ENCODE measurements at places on chromosomes 13 and 19.
A peak's percentile ranks its signal among the peaks of the same experiment; 100 is the strongest.

GRCh38 chr19:27740396-27740795 is 1472.6 kb downstream of the UQCRFS1 start:
- no peak for DNase-seq

DNA sequence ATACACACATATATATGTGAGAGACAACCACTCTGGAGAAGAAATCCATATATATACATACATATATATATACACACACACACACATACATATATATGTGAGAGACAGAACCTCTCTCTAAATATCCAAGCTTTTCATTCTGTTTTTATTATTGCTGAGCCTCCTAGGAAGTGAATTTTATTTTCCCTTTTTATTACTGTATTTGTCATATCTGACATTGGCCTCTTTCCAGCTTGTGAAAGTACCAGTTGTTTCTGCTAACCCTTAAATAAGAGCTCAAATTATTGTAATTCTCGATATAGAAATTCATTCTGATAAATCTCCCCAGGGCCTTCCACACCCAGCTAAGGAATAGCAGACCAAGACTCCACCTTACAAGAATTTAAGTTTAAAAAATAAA is 81.0 kb downstream of the NUFIP1 start:
- no peak for DNase-seq

DNA sequence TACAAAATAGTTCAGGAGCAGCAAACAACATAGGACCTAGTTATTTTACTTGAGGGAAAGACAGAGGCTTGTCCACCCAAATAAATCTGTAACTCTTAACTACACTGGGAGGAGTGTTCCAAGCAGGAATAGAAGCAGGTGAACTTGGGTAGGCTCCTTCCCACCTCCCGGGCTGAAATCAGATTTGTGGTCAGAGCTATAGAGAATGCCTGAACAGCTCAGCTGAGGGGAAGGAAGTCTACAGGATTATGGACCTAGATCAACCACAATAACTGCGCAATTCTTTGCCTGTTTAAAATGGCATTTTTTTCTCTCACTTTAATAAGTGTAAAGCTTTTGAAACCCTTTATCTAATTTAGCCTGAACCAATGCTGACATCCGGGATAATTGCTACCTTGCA is 73.5 kb upstream of the IRS2 start:
- DNase-seq, result no peak

DNA sequence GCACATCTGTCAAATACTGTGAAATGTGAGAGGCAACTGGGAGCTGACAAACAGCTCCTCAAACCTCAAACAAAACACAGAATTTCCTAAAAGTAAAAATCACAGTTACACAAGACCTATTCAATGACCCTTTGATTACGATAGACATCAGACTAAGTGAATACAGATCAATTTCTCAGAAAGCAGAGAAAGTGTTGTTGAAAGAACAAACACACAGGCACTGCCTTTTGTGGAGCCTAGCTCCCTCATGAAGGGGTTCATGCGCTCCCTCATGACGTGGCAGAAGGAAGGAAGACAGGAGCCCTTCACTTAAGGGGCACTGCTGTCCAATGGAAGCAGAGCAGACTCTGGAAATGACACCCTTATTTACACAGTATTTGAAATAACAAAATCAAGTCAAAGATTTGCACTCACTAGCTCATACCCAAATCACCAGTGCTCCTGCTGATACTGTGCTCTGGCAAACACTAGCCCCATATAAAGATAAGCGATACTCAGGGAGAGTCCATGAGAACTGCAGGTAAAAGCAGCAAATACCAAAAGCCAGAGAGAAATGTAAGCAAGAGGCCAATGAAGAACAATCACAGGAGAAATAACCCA is 144.9 kb downstream of the KLF12 start:
- DNase-seq, result no peak

- DNase-seq, result no peak
Measured at GRCh38 chr13:47672245-47673008, 328.6 kb downstream of the SUCLA2 start.

DNA sequence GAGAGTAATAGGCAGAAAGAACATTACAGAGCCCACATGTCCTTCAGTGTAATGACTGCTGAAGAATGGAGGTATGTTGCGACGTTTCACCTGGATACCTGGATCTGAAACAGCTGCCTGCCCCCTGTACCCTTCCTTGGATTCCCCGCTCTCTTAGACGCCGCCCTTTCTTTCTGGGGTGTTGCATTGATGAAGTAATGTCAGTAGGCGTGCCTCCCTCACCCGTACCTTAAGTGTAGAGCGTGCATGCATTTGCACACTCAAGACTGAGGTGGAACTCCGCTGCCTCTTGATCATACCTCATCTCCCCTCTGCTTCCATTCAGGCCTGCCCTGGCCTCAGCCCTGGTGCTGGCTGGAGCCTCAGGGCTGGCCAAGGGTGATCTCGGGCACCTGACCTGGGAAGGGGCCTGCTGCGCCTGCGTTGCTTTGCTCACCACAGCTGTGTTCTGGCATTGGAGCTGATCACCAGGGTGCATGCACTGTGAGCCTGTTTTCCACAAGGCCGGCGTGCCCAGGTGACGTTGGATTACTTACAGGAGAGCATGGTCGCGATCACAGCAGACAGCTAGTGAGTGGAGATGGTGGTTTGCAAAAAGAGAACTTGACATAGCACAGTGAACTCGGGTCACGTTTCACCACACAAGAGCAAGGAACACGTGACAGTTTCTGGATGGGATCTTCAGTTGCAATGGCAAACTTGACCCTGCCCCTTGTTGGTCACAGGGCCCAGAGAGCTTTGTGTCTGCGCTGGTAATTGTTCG is 99.0 kb downstream of the ARHGEF7 start:
- no peak for DNase-seq

DNA sequence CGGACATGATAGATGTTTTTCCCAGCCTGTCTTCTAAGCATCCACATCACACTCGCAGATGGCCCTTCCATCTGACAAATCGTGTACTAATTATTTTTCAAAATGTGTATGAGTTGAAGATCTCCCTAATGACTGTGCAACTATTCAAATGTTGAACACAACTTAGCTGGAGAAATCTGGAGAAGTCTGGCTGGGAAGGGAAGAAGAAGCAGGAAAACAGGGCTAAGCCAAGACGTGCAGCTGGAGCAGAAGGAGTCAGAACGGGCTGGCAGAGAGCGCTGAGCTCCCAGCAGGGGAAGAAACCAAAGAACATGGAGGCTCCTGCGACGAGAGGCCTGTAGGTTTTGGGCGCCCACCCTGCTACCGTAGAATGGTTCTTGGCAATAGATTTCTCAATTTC is 13.2 kb upstream of the LATS2 start:
- DNase-seq, result no peak

DNA sequence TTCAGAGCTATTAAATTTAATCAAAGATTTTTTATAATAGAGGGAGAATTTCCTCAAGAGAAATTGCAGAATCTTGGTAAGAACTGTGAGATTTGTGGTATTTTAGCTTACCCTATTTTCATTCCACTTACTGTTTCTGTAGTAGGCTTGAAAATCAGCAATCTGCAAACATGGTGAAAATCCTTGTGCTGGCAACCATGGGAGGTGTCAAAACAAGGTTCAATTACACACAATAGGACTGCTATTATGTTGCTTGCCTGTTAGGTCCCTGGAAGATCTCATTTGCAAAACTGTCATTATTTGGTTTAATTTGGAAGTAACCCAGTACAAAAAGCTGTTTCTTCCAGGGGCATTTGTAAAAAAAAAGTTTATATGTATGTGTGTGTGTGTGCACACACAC is 662.8 kb upstream of the SLITRK6 start:
- no peak for DNase-seq

DNA sequence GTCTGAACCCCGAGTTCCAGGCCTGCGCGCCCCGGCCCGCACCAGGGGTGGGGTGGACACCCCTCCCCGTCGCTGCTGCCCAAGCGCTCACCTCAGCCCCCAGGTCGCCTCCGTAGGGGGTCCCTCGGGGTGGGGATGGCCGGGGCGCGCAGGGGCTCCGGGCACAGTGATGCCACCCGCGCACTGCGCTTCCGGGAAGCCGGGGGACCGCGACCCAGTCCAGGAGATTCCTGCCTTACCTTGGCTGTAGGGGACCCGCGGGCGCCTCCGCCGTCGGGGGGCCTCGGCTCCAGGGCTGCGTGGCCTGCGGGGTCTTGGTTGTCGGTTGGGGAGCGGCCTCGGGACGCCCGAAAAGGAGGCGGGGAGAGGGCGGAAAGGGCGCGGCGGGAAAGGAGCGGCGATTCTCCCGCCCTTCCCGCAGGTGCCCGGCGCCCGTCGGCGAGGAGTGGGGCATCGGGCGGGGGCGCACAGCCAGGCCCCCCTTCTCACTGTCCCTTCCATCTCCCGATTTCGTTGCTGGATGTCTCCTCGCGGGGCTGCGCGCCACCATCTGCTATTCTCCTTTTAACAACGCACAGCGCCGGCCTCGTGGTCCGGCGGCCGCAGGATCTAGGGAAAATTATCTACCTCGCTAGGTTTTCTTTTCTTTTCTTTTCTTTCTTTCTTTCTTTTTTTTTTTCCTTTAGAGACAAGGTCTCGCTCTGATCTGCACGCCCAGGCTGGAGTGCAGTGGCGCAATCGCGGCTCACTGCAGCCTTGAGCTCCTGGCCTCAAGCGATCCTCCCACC is at the start of gene KEAP1:
TSS of gene KEAP1 (minus strand) at position 355 of the 788 bp plus-strand sequence. CDS start 3,323 bp downstream, outside the sequence.
- peak; percentile 32 for DNase-seq

- DNase-seq, result no peak
Measured at GRCh38 chr13:35512271-35512920, 35.9 kb upstream of the MAB21L1 start.

DNA sequence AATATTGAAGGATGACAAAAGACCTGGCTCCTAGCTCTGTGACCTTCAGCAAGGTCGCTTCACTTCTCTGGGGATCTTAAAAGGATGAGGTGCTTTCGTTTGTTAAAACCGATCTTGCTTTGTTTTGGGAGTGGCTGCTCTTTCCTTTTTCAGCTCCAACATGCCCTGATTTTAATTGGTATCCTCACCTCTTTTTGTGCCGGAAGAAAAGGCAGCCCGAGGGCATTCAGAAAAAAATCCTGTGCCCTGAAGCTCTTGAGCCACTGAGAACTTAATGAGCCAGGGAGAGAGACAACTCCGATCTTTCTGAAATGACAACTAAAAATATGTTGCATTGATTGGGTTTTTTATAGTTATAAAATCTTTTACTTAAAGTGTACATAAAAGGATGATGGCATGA is 19.4 kb downstream of the CLDN10 start:
- DNase-seq, result no peak

- DNase-seq, result no peak
Measured at GRCh38 chr13:114072421-114072820, 60.0 kb downstream of the RASA3 start.

- no peak for DNase-seq
Measured at GRCh38 chr19:13633522-13633922, 127.2 kb upstream of the CACNA1A start.

GRCh38 chr13:97367016-97367822 is 66.8 kb upstream of the RAP2A start:
- DNase-seq, result no peak

DNA sequence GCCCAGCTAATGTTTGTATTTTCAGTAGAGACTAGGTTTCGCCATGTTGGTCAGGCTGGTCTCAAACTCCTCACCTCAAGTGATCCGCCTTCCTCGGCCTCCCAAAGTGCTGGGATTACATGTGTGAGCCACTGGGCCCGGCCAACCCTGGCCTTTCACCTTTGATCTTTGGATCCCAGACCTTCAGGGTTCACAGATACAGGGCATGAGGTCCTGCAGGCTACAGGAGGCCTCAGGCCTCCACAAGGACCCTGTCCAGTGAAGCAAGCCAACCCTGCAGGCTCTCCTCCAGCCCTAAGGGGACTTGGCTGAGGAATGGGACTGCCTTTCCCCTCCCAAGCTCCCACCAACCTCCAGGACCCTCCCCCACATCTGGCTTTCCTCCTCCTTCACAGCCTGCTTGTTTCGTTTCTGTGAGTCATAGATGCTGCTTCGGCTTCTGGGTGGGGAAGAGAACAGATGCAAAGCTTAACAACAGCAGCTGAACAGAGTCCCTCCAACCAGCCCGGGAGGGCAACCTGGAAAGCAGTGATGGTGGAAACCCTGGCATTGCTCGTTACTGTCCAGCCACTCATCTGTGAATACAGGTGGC is 11.8 kb downstream of the ARHGEF18 start:
- no peak for DNase-seq

GRCh38 chr13:104014803-104015645 is 948.8 kb upstream of the SLC10A2 start:
- DNase-seq, result no peak

GRCh38 chr13:97279913-97280312 is 57.8 kb downstream of the MBNL2 start:
- DNase-seq, result no peak

DNA sequence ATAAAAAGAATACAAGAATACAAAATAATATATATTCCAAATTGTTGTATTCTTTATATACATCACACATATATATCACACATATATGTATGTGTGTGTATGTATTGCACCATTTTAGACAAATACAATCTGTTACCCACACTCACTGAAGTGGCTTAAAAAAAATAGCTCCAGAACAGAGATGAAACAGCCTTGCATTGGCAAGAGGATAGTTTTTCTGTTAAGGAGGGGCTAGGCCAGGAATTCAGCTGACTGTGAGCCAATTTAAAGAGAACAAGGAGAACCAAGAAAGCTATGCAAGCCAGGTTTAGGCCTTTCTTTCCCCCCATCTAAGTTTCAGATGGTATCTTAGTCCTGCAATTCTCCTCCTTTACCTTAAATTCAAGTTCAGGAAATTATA is 257.5 kb downstream of the MZT1 start:
- no peak for DNase-seq

GRCh38 chr13:26785838-26786630 is 25.4 kb upstream of the GPR12 start:
- DNase-seq, result no peak

GRCh38 chr13:75850916-75851315 is 214.8 kb downstream of the LMO7 start:
- no peak for DNase-seq

- DNase-seq, result no peak
Measured at GRCh38 chr13:30551189-30551588, 66.5 kb upstream of the USPL1 start.

DNA sequence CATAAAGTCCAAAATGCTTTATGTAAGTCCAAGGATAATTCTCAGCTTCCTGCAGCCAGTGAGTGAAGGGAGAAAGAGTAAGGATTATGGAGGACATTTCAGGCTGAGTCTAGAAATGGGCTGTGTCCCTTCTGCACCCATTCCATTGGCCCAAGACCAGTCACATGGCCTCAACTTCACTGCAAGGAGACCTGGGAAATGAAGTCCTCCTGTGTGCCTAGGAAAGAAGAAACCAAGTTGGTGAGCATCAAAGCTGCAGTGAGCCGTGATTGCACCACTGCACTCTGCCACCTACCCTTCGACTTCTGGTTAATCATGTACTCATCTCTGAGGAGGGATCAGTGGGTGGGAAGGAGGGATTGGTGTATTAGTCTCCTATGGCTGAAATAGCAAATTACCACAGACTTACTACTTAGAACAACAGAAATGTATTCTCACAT is 3.6 kb upstream of the CD37 start:
- peak; percentile 58 for DNase-seq

DNA sequence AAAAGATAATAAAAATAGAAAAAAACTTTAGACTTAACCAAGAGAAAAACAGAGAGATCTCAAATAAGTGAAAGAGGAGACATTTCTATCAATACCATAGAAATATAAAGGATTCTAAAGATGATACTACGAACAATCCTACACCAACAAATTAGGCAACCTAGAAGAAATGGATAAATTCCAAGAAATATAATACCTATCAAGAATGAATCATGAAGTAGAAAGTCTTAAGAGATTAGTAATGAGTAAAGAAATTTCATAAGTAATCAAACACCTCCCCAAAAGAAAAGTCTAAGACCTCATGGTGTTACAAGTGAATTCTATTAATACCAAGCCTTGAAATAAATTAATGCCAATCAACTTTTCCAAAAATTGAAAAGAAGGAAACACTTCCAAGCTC is 1584.5 kb upstream of the MIR17HG start:
- DNase-seq, result no peak

- DNase-seq, result no peak
Measured at GRCh38 chr19:7817801-7818200, 12.2 kb upstream of the EVI5L start.

Data from renal cortex interstitium (tissue), 15 donors.